ENCODE measurements at places on chromosomes 5 and 9.

DNA sequence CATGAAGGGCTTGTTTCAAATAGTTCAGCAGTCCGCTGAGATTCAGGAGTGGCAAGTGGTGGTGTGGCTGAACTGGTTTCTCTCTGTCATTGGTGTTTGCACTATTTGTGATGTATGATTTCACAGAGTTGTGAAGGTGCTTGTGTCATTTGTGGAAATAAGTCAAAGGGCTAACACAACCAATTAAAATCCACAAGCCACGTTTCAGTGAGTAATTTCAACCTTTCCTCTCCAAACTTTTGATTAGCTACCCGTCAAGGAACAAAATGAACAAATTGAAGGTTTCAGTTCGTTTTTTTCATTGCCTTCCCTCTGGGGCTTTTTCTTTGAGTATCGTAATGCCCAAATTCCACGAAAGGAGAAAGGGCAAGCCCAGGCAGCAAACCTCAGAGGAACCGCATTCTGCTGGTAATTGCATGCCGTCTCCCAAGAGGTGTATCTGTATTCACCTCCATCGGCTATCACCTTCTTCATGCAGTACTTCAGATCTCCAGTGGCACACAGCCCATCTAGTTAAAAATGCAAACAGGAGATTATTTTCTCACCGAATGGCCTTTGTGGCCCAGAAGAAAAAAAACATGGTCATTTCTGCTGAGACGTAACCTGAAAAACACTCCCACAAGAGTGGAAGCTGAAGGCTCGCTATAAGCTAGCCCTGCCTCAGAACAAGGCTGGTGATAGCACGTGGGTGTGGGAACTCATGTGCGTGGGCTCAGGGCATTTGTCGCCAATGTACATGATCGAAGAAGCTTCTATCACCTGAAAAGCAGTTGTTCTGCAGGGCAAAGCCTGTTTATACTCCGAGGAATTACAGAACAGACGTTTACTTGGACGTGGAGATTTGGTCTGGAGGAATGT, 197.1 kb downstream of the NR3C1 start:
- no peak for DNase-seq

DNA sequence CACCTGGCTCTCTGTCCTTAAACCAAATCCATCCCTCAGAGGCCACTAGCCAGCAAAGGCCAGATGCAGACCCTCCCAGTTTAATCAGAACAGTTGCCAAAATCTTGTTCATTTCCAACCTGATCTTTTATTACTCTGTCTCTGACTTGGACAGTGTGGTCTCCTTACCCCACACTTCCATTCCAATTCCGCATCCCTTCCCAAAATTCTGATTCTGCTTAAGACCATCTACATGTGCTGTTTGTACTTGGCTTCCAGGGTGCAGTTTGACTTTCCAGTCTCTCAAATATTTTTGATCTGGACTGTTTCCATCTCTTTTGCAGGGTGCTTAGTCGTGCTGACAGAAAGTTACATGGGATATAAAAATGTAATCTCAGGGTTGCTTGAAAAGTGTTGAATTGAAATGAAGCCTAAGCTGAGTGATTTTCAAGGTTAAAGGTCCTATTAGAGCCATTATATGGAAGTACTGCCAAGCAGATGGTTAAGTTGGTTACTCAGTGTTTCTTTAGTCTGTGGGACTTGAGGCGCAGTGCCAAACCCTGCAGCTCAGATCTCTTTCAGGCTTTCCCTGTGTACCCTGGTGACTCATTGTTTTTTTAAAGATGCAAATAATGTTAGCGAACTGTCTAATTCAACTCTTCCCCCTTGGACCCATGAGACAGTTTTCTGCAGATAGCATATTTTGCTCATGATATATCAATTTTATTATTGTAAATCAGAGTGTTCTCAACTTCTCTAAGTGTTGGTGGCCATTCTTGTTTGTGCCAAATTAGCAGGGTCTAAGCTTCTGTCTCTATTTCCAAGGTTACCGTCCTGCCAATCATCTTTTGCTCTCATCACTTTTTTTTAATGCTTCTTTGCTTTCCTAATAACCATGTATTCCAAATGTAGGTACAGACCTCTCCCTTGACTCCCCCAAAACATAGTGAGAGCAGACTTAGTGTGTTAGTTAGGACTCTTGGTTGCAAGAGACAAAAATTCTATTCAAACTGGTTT, 18.2 kb upstream of the DCP2 start:
- no peak for DNase-seq

DNA sequence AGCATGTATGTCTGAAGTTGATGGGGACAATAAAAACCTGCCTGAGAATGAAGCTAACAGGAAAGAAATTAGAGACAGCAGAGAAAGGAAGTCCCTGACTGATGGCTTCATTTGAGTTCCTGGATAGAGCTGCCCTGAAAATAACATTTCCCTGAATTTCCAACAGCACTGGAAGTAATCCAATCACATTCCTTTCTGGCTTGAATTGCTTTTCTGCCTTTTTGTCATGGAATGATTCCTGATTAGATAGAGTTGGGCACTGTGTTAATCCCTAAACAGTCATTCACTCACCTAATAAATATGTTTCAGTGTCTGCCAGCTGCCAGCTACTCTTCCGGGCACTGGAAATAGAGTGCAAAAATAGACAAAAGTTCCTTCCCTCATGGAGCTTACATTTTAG, 30.0 kb upstream of the SH3RF2 start:
- no peak for DNase-seq

DNA sequence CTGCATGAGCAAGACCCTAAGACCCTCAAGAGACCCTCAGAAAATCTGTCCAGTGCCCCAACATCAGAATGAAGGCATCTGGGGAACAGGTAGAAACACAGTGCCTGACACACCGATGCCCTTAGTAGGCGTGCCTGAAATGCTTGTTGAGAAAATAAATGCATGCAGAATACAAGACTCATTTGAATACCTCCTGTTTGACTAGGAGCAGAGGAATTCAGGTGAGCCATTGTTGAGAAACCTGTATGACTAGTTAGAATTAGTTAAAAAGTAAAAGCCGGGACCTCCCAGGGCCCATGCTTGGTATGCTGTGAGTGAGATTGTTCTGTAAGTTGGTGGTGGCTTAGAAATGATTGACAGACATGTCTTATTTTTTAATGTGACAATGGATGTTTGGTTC, 55.0 kb downstream of the WWC1 start:
- DNase-seq = no peak

GRCh38 chr5:40784027-40784653, 14.0 kb downstream of the PRKAA1 start:
- DNase-seq = no peak

Data from HL-60 (cell line).